ENCODE measurements at places on chromosomes 6 and 20.
A peak's percentile ranks its signal among the peaks of the same experiment; 100 is the strongest.

DNA sequence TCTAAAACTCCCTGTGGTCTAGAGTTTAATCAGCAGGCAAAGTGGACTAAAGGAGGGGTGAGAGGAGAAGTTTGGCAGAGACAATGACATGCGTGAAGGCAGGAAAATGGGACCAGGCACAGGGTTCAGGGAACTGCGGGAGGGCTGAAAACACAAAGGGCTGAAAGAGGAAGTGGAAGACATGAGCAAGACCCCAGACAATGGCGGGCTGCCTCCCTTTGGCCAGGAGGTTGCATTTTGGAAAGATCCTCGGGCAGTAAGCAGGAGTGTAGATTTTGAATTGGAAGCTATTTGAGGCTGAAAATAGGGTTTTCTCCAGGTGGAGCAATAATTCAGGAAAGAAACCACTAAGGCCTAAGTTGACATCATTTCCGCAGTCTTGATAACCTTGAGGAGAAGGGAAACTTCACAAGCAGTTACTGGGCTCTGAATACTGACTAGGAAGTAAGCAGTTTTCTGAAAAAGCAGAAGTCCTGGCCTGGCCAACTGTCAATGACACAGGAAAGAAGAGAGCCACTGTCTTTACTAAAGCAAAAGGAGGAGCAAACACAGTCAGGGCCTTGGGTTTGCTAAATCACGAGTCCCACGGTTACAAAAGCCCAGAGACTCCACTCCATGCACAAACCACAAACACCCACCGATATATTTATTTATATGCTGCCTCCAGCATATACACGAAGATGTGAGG is 3.4 kb downstream of the LY86 start:
- H3K36me3 ChIP-seq, result no peaks in the 10 kb centered on the region
- no peak overlapping the region for H3K4me3 ChIP-seq
- H3K27ac ChIP-seq, result peak overlapping the region; percentile 28

DNA sequence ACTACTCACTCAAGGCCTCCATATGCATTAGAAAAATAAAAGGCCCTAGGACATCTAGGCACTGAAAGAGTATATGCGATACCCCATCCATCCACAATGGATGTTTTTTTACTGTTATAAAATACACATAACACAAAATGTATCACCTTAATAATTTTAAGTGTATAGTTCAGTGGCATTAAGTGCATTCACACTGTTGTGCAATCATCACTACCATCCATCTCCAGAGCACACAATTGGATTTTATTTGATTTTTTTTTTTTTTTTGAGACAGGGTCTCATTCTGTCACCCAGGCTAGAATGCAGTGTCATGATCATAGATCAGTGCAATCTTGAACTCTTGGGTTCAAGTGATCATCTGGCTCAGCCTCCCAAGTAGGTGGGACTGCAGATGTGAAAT is 2.8 kb downstream of the MDC1 start:
- no peak overlapping the region for H3K27ac ChIP-seq
- H3K4me1 ChIP-seq, result peaks cover 21% of the 10 kb centered on the region

- H3K27ac ChIP-seq, result no peak overlapping the region
- peak overlapping the region; percentile 55 for H3K4me3 ChIP-seq
- no peaks in the 10 kb centered on the region for H3K27me3 ChIP-seq
- peaks cover 28% of the 10 kb centered on the region for H3K4me1 ChIP-seq
- no peaks in the 10 kb centered on the region for H3K36me3 ChIP-seq
Measured at GRCh38 chr6:27890445-27891319, 21.5 kb downstream of the OR2B2 start.

DNA sequence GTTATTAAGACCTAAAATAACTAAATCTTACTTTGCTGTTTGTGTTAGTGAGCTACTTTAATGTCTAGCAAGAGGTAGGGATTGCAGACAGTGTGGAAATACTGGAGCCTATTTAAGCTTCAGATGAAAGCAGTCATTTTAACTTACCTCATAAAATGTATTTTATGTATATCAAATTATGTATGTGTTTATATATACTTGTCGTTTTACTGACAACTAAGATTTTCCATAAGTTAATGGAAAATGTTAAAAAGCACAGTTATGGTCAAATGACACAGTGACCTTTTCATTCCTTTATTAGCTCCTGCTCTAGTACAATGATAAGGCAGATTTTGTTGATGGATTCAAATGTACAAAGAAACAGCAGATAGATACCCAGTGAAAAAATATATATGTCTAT is 34.6 kb downstream of the QKI start:
- no peak overlapping the region for H3K27ac ChIP-seq
- peaks cover 37% of the 10 kb centered on the region for H3K4me1 ChIP-seq
- no peaks in the 10 kb centered on the region for H3K36me3 ChIP-seq
- no peak overlapping the region for H3K4me3 ChIP-seq
- no peaks in the 10 kb centered on the region for H3K27me3 ChIP-seq

GRCh38 chr6:24936641-24937317 is 1.0 kb upstream of the RIPOR2 start:
- no peaks in the 10 kb centered on the region for H3K4me1 ChIP-seq
- no peaks in the 10 kb centered on the region for H3K27me3 ChIP-seq
- H3K27ac ChIP-seq, result no peak overlapping the region
- H3K4me3 ChIP-seq, result no peak overlapping the region

- H3K27me3 ChIP-seq, result no peaks in the 10 kb centered on the region
- no peak for DNase-seq
- peaks cover 28% of the 10 kb centered on the region for H3K4me1 ChIP-seq
- peaks cover 2% of the 10 kb centered on the region for H3K36me3 ChIP-seq
- H3K27ac ChIP-seq, result peak overlapping the region; percentile 26
- no peak overlapping the region for H3K4me3 ChIP-seq
Measured at GRCh38 chr6:36851149-36851614, 11.9 kb upstream of the CPNE5 start.

DNA sequence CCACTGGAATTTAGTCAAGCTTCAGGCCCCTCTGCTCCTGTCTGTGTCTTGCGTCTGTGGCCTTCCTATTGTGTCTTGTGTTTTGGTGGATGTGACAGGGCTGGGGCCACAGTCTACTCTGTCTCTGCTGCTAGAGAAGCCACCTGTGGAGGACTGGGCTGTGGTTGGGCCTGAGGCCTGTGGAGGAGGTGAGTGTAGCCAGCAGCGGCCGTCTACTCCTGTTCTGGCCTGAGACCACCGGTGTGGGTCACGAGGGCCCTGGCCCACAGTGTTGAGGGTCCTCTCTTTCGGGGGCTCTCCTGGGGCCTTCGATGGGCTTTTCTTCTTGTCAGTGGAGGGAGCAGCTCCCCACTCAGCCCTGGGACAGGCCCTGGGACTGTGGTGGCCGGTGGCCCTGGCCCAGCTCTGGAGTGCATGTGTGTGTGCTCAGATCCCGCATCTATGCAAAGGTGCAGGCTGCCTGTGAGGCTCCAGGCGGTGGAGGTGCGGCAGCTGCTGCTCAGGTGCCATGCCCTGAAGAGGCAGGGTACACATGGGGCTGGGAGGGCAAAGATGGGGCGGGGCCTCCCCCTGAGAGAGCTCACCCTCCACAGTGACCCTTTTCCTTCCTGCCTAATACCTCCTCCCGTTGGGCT is 20.8 kb downstream of the SDCBP2 start:
- peaks cover 10% of the 10 kb centered on the region for H3K36me3 ChIP-seq
- H3K4me1 ChIP-seq, result peaks cover under 1% of the 10 kb centered on the region
- DNase-seq, result no peak
- H3K4me3 ChIP-seq, result no peak overlapping the region
- H3K27ac ChIP-seq, result no peak overlapping the region
- H3K27me3 ChIP-seq, result no peaks in the 10 kb centered on the region

- no peak overlapping the region for H3K27ac ChIP-seq
- no peaks in the 10 kb centered on the region for H3K36me3 ChIP-seq
- H3K4me3 ChIP-seq, result no peak overlapping the region
- no peak for DNase-seq
Measured at GRCh38 chr6:108921547-108922361, 73.5 kb downstream of the ARMC2 start.

GRCh38 chr6:157548635-157549467 is 167.9 kb downstream of the ZDHHC14 start:
- H3K27me3 ChIP-seq, result no peaks in the 10 kb centered on the region
- no peak overlapping the region for H3K27ac ChIP-seq
- H3K4me3 ChIP-seq, result no peak overlapping the region
- peaks cover 3% of the 10 kb centered on the region for H3K36me3 ChIP-seq

DNA sequence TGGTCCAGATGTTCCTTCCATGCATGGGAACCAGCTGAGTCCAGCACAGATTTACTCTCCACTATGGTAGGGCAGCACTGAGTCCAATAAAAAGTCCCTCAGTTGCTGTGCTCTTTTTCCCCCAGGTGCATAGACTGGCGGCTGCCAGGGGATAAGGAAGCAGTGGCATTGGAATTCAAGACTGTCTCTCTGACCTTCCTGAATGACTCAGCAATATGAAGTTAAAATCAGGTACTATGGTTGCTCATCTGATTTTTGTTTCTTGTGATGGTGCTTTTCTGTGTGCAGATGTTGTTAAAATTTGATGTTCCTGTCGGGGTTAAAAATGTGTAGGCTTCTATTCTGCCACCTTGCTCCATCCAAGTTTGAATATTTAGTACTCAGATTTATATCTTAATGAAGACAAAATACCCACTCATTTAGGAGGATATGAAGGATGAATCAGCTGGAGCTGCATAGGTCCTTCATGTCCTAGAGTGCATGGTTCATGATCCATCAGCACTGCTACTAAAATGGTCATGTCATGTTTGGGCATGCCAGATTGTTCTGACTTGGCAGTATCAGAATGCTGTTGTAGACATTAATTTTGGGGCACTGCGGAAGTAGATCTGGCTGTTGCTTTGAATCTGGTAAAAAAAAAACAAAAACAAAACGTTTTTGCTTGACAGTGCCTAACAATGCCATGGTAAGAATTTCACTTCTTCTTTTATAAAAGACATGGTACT is 321.2 kb upstream of the MAP3K7 start:
- H3K36me3 ChIP-seq, result no peaks in the 10 kb centered on the region
- H3K27me3 ChIP-seq, result no peaks in the 10 kb centered on the region
- no peak overlapping the region for H3K27ac ChIP-seq
- no peak for DNase-seq

DNA sequence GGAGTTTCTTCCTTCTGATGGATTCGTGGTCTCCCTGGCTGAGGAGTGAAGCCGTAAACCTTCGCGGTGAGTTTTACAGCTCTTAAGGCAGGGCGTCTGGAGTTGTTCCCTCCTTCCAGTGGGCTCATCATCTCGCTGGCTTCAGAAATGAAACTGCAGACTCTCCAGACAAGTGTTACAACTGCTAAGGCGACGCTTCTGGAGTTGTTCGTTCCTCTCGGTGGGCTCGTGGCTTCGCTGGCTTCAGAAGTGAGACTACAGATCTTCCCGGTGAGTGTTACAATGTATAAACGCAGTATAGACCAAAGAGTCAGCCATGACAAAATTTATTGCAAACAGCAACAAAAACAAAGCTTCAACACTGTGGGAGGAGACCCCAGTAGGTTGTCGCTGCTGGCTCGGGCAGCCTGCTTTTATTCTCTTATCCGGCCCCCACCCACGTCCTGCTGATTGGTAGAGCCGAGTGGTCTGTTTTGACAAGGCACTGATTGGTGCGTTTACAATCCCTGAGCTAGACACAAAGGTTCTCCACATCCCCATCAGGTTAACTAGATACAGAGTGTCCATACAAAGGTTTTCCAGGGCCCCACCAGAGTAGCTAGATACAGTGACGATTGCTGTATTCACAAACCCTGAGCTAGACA is 113.2 kb downstream of the GPX5 start:
- no peak overlapping the region for H3K27ac ChIP-seq
- no peaks in the 10 kb centered on the region for H3K27me3 ChIP-seq
- no peaks in the 10 kb centered on the region for H3K36me3 ChIP-seq
- no peak overlapping the region for H3K4me3 ChIP-seq
- H3K4me1 ChIP-seq, result no peaks in the 10 kb centered on the region

- no peaks in the 10 kb centered on the region for H3K27me3 ChIP-seq
- no peak for DNase-seq
- peaks cover 9% of the 10 kb centered on the region for H3K4me1 ChIP-seq
Measured at GRCh38 chr6:105326216-105326615, 76.7 kb downstream of the PREP start.

- H3K4me3 ChIP-seq, result peak overlapping the region; percentile 89
- peak overlapping the region; percentile 100 for H3K27ac ChIP-seq
- no peaks in the 10 kb centered on the region for H3K27me3 ChIP-seq
- DNase-seq, result peak; percentile 94
- H3K36me3 ChIP-seq, result no peaks in the 10 kb centered on the region
- peaks cover 85% of the 10 kb centered on the region for H3K4me1 ChIP-seq
Measured at GRCh38 chr6:35731414-35731735, 5.5 kb upstream of the ARMC12 start.

GRCh38 chr6:131638013-131638412 is 911 bp downstream of the ENPP3 start:
- no peak for DNase-seq
- no peak overlapping the region for H3K27ac ChIP-seq
- no peak overlapping the region for H3K4me3 ChIP-seq
- no peaks in the 10 kb centered on the region for H3K4me1 ChIP-seq

- no peak overlapping the region for H3K4me3 ChIP-seq
- no peaks in the 10 kb centered on the region for H3K36me3 ChIP-seq
Measured at GRCh38 chr20:23918101-23918862, 38.7 kb upstream of the CST5 start.
